ENCODE measurements at places on chromosomes 6 and 20. TPM values are rescaled to one million over a fixed set of nuclear protein-coding genes. Genes with fewer than 3 reads are reported as not detected.

GRCh38 chr20:56733967-56734366, 104.9 kb downstream of the TFAP2C start:
- H3K4me1 ChIP-seq, result no peaks in the 10 kb centered on the region
- no peak overlapping the region for H3K27ac ChIP-seq
- no peak for DNase-seq
- H3K27me3 ChIP-seq, result no peaks in the 10 kb centered on the region
- no peak overlapping the region for H3K4me3 ChIP-seq

- no peak overlapping the region for H3K4me3 ChIP-seq
- no peaks in the 10 kb centered on the region for H3K36me3 ChIP-seq
- no peaks in the 10 kb centered on the region for H3K4me1 ChIP-seq
Observed at GRCh38 chr6:25042984-25043725, 107.4 kb upstream of the RIPOR2 start.

- no peaks in the 10 kb centered on the region for H3K36me3 ChIP-seq
- H3K4me3 ChIP-seq, result no peak overlapping the region
- no peak overlapping the region for H3K27ac ChIP-seq
- no peaks in the 10 kb centered on the region for H3K4me1 ChIP-seq
Observed at GRCh38 chr6:47165918-47166317, 123.8 kb upstream of the ADGRF1 start.

DNA sequence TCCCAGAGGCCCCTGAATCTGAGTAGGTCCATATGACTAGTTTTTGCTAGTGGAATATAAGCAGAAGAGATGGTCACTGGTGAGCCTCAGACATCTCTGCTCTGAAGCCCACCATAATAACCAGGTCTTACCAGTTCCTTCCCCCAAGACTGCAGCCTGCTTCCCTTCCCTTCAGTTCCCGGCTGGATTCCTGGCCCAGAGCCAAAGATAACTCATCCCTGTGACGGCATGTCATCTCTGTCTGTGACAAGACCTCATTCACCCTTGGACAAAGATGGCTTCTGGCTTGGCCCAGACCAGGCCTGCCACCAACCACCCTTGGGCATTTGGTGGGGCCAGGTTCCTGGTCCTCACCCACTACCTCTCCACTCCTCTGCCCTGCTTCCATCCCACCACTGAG, 145.5 kb upstream of the TOP1 start:
- no peaks in the 10 kb centered on the region for H3K4me1 ChIP-seq
- DNase-seq, result no peak
- H3K27ac ChIP-seq, result no peak overlapping the region
- no peak overlapping the region for H3K4me3 ChIP-seq
- no peaks in the 10 kb centered on the region for H3K36me3 ChIP-seq

GRCh38 chr6:105038259-105038658, 81.4 kb downstream of the LIN28B start:
- no peaks in the 10 kb centered on the region for H3K27me3 ChIP-seq
- H3K4me1 ChIP-seq, result no peaks in the 10 kb centered on the region
- DNase-seq, result no peak
- H3K27ac ChIP-seq, result no peak overlapping the region
- no peaks in the 10 kb centered on the region for H3K36me3 ChIP-seq
- H3K4me3 ChIP-seq, result no peak overlapping the region

GRCh38 chr20:37713396-37713795, 19.6 kb downstream of the CTNNBL1 start:
- no peak overlapping the region for H3K27ac ChIP-seq
- H3K4me1 ChIP-seq, result peaks cover 1% of the 10 kb centered on the region
- no peak for DNase-seq
- H3K36me3 ChIP-seq, result no peaks in the 10 kb centered on the region
- H3K27me3 ChIP-seq, result no peaks in the 10 kb centered on the region

DNA sequence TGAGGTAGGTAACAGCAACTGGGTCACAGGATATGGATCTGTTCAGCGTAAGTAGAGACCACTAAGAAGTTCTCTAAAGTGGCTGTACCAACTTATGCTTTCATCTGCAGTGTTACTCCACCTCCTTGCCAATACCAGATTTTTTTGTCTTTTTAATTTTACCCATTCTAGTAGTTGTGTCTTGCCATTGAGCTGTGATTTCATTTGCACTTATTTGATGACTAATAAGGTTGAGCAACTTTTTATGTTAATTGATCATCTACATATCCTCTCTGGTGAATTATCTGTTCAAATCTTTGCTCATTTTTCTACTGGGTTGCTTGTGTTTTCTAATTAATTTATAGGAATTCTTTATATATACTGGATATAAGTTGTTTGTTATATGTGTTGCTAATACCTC, 82.9 kb downstream of the OGFRL1 start:
- no peaks in the 10 kb centered on the region for H3K4me1 ChIP-seq
- H3K27ac ChIP-seq, result no peak overlapping the region
- H3K27me3 ChIP-seq, result no peaks in the 10 kb centered on the region
- H3K4me3 ChIP-seq, result no peak overlapping the region
- no peaks in the 10 kb centered on the region for H3K36me3 ChIP-seq
- DNase-seq, result no peak

GRCh38 chr6:97702248-97702647, 419.2 kb upstream of the MMS22L start:
- no peak overlapping the region for H3K27ac ChIP-seq
- no peak for DNase-seq
- no peaks in the 10 kb centered on the region for H3K4me1 ChIP-seq
- no peaks in the 10 kb centered on the region for H3K36me3 ChIP-seq
- H3K27me3 ChIP-seq, result no peaks in the 10 kb centered on the region

Gene NCOA6
- 10.5 TPM for total RNA-seq

Gene KHDC1L
- total RNA-seq, result 0.40 TPM

Data from ovary (tissue), 10 donors.